ENCODE measurements at places on chromosomes 2 and 18.

- DNase-seq: no peak
Observed at GRCh38 chr2:226885769-226886435, 50.0 kb downstream of the RHBDD1 start.

- no peak for DNase-seq
Observed at GRCh38 chr18:7521226-7521856, 45.8 kb upstream of the PTPRM start.

DNA sequence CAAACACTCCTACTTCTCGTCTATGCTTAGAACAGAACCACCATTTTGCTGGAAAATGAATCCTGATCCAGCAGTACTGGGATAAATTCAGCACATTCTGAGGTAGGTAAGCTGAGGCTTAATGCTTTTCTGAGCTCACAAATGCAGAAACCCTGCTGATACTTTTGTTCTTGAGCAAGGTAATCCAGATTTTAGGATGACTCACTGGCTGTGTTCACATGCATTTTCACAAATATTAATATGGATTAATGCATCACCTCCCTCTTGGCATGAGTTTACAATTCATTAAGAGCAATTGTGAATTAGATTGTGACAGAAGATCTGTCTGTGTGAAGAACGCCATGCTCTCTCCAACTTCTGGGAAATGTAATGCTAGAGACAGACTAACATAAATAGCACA is 42.2 kb downstream of the RAD51AP2 start:
- DNase-seq: no peak

- no peak for DNase-seq
Observed at GRCh38 chr18:48732767-48733424, 194.1 kb downstream of the CTIF start.

DNA sequence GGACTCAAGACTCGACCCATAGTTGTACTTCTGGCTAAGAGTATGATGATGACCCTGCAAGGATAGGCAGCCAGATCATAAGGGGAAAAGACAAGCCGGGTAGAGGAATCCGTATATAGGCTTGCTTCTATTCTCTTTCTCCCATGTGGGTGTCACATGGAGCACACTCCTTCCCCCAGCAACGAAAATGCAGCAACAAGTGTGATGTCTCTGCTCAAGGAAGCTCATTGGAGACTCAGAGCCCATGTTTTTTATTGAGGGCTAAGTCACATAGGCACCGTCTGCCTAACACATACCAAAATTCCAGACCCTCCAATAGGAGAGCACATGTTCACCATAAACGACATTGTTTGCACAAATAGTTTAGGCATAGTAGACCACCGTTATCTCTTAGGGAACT is 6.3 kb downstream of the ZNF2 start:
- no peak for DNase-seq

GRCh38 chr2:97957432-97958183 is 38.1 kb downstream of the TMEM131 start:
- DNase-seq: no peak

GRCh38 chr18:3721771-3722648 is 272.0 kb downstream of the TGIF1 start:
- DNase-seq: no peak

DNA sequence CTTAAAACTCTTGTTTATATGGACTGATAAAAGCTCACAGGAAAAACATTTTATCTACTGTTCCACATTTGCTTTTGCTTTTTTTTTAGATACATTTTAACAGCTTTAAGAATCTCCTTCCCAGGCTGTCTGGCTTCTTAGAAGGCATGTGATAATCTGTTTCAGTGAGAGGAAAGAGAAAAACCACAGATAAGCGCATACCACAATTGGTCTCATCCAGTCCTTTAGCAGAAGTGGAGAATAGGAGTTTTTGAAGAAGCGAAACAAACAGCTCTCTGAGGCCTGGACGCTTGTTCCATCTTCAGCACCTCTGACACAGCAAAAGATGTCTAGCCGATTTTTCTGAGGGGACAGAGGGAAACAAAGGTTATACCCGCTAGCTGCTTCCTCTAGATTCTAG is 37.6 kb downstream of the RMC1 start:
- DNase-seq: no peak

DNA sequence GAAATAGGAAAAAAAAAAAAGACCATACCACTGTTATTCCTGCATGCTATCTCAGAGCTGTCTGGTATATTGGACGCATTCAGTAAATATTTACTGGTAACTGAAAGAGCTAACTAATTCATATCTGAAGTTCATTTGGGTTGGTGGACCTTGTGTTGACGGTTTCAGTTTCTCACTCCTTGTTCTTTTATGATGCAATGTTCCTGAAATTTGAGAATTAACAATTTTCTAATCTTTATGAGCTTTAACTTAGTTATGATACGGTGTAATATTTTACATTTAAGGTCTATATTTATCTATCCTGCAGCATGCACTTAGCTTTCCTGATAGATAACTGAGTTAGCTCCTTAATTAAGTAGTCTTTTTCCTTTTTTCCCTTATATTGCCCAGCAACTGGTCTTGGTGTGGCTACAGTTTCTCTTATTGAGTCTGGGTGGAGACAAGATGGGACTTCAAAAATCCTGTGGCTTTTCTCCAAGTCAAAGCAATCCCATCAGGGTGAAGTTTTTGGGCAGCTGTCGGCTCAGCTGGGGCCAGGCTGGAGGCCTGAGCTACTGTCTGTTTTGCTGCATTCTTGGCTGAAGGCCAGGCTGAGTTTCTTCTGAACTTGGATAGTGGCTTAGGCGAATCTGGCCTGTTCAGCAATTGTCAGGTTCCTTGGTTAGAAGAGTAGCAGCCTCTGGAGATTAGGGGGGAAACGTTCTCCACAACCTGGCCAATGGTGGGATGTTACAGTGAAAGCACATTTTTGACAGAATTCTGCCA is 78.4 kb upstream of the MEX3C start:
- DNase-seq: peak; percentile 20

GRCh38 chr18:3450012-3450798 is at the start of gene TGIF1:
Gene TGIF1, plus strand, starts transcription at chr18:3450172. Its CDS starts 318 bp downstream, at chr18:3450490.
- DNase-seq: no peak

- no peak for DNase-seq
Observed at GRCh38 chr2:222842491-222843174, 18.2 kb upstream of the ACSL3 start.

GRCh38 chr2:120396013-120396860 is 50.3 kb downstream of the INHBB start:
- peak; percentile 81 for DNase-seq

GRCh38 chr2:58900246-58901027 is 659.3 kb upstream of the FANCL start:
- DNase-seq: no peak

GRCh38 chr18:6401687-6402086 is 13.0 kb downstream of the L3MBTL4 start:
- DNase-seq: no peak

DNA sequence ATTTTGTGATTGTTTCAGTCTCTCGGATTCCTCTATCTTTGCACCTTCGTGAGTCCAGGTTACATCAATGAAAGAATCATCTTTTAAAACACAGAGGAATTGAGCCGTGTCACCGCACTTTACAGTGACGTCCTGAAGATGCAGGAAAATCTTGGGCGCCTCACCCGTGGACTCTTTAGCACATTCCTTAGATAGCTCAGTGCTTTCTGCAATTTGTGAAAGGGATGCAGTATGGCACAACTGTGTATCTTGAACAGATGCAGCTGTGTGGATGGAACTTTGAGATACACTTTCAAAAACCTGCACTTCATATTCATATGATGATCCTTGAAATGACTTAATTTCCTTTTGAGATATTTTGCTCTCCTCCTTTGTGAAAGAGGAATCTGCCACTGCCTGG is 50.9 kb downstream of the TTN start:
- no peak for DNase-seq

- no peak for DNase-seq
Observed at GRCh38 chr18:24180048-24180447, 41.2 kb downstream of the CABYR start.

GRCh38 chr2:67486041-67486796 is 89.1 kb downstream of the ETAA1 start:
- no peak for DNase-seq

DNA sequence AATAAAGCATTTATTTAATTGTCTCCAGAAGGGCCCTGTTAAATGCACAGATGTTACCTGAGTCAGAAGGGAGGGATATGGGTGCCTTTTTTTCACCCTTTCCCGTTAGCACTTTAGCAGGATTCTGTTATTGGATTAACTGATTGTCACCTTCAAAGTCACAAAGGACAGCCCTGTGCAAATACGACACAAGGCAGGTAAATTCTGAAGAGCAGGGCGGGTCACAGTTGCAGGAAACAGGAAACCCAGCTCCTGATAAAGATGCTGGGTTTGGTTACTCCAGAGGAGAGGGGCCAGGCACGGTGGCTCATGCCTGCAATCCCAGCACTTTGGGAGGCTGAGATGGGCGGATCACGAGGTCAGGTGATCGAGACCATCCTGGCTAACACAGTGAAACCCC is 11.4 kb upstream of the PKDCC start:
- DNase-seq: no peak

- DNase-seq: no peak
Observed at GRCh38 chr2:237411683-237412423, 2.1 kb downstream of the COL6A3 start.

All from NCI-H1694 (cell line).